Stimulated activated CD4-positive, alpha-beta T cell treated with anti-CD3 and anti-CD28 coated beads, Interleukin-1b, Interleukin-23, amount 100 ng/mL, for 1 hour (primary cell): ENCODE measurements at places on chromosomes 7 and 10.

DNA sequence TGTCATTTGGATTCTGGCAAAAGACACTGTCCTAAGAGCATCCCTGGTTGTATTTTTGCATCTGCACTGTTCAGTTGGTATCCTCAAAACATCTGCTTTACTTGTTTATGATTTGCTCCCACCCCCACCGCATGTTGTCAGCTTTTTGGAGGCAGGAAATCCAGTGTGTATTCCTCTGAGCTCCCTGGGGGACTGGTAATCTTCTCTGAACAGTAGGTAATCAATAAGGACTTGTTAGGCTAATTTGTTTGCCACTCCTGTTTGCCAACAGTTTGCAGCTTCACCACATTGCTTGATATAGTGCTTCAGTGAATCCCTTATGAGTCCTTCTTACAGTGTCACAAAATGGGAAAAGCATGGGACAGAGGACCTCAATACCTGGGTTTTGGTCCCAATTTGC lies 49.1 kb downstream of the FEZF1 start:
- no peak for DNase-seq

GRCh38 chr10:121573538-121573941 lies 24.7 kb downstream of the FGFR2 start:
- DNase-seq, result no peak

DNA sequence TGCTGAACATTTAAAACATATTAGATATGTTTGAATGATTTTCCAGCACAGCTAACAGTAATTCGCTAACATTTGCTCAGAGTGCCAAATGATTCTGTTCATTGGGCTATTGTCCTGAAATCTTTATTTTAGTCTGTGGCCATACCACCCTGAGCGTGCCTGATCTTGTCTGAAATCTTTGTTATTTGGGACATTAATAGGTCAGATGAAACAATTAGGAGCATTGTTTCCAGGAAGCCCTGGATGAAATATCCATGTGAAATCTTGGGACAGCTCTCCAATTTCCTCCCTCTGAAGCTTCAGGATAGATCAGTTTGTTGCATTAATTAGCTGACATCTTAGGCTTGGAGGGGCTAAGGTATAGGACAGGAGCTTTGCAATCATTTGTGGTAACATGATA lies 512.0 kb downstream of the KIF20B start:
- DNase-seq, result no peak

GRCh38 chr7:130087364-130087763 lies 17.0 kb downstream of the KLHDC10 start:
- DNase-seq, result no peak

DNA sequence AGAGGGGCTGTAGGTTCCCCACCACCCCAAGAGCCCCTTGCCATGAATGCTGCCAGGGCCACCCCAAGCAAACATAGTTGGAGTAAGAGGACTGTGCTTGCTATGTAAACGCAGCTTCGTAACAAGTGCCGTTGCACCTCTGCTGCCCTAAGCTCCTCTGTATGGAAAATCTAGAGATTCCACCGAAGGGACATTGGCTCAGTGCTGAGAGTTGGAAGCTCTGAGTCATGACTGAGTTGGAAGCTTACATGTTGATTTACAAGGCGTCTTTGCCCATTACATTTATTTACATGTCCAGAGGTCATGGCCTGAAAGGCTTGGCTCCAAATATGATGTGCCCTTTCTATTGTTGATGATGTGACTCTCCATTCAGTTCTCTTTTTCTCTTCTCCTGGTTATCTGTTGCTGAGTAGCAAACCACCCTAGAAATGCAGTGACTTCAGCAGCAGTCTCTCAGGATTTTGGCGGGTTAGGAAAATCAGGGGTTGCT lies 233.1 kb upstream of the TCF7L2 start:
- DNase-seq, result no peak
